Dermis microvascular lymphatic vessel endothelial cell (primary cell): ENCODE measurements at places on chromosomes 13 and 19.

DNA sequence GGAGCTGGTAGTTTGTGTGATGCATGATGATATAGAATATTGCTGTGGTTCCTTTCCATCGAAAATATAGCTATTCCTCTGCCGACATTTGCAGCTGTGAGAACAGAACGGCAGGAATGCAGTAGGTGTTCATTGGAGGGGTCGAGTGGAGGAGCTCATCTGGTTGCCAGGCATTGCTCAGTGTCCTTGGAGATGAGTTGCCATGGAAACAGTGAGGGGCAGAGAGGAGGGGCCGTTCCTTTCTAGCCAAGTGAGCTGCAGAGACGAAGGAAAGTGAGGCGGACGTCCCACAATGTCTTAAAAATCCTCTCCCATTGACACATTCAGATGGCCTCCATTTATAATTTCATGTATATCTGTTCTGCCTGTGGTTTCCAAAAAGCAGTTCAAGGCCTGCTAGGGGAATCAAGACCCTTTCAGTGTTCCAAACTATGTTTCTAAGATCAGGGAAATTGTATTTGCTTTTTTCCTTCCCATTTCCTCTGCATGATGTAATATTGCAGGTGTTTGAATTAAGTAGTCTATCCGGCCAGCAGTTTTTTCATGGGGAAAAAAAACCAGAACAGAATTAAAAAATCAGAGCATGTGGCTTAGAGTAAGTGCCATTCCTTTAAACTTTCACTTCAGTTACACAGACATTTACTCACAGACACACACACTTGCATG lies 41.2 kb upstream of the ZNF835 start:
- DNase-seq, result no peak

- no peak for DNase-seq
Observed at GRCh38 chr19:19538785-19539166, 711 bp downstream of the CILP2 start.

DNA sequence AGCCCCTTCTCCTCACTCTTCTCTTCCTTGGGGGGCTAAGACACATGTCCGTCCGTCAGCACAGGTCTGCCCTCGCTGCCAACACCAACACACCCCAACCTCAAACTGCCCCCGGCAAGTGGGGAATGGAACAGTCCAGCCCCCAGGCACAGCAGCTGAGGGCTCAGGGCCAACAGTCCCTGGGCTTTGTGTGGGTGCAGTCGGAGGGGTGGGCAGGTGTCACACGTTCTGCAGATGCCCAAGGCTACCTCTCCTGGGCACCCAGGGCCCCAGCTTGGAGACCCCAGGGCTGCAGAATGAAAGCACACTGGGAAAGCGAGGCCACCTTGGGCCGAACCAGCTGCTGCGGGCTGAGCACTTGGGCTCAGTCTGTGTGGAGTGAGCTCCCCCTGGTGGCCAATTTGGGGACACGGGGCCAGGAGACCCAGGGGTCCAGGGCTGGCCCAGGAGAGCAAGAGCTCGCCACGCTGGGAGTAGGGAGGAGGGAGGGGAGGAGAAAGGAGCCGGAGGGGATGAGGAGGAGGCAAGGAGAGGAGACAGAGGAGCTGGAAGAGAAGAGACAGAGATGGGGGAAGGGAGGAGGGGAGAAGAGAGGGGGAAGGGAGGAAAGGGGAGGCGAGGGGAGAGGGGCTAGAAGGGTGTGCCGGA lies 14.0 kb upstream of the ATP8B3 start:
- peak; percentile 61 for DNase-seq

GRCh38 chr19:18342090-18342632 lies 1.8 kb downstream of the PGPEP1 start:
- DNase-seq, result no peak

GRCh38 chr13:54563286-54563685 lies 1534.7 kb downstream of the OLFM4 start:
- DNase-seq, result no peak

DNA sequence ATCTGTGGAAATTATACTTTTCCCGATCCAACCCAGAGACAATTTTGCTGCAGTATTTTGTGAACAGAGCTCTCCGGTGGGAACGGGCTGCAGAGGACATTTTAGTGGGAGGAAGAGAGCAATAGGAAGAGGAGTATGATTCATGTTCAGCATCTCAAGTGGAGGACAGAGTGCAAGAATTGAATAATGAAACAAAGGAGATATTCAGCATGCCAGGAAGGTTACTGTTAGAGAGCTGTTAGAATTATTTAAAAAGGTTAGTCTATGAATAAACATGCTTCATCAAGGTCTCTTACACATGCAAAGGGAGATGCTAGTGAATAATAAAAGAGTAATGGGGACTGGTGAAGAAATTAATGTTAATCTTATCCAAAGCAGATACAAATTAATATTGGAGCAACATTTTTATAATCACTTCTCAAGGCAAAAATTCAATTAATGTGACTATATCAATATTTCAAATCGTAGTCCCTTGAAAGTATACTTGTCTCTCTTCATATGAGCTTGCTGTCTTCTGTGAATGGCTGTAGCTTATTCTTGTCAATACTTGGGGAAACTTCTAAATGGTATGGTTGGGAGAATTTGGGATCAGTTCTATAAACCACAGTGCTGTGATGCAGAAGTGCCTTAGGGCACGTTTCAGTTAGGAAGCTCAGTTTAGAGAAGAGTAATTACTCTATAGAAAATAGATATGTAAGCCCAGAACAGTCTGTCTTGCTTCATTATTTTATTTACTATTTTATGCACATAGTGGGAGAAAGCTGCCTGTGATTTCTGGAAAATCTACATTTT lies 1165.8 kb downstream of the OLFM4 start:
- no peak for DNase-seq

DNA sequence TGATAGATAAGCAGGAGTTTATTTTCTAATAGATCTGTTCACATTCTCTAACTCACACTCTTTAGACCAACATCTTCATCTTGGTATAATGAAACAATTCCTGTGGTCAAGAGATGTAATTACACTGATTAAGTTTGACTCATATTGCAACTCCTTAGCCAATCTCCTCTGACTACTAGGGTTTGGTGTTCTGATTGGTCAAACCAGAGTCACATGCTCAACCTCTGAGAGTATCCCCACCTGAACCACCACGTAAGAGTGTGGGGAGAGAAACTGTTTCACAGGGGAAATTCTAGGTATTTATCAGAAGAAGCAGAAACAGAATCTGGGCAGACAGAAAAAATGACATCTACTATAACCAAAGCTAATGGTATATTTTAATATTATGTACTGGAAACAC lies 42.4 kb downstream of the UQCRFS1 start:
- DNase-seq, result no peak

GRCh38 chr13:98768522-98768921 lies 16.1 kb upstream of the SLC15A1 start:
- no peak for DNase-seq

- DNase-seq, result no peak
Observed at GRCh38 chr19:14561847-14562351, 10.0 kb downstream of the NDUFB7 start.

- no peak for DNase-seq
Observed at GRCh38 chr19:4112367-4112766, 11.6 kb downstream of the MAP2K2 start.

- DNase-seq, result no peak
Observed at GRCh38 chr13:34589581-34589980, 352.5 kb upstream of the NBEA start.

GRCh38 chr19:35249146-35249847 lies 495 bp downstream of the LSR start:
- no peak for DNase-seq

- no peak for DNase-seq
Observed at GRCh38 chr19:46466536-46467196, 4.7 kb downstream of the PNMA8A start.

DNA sequence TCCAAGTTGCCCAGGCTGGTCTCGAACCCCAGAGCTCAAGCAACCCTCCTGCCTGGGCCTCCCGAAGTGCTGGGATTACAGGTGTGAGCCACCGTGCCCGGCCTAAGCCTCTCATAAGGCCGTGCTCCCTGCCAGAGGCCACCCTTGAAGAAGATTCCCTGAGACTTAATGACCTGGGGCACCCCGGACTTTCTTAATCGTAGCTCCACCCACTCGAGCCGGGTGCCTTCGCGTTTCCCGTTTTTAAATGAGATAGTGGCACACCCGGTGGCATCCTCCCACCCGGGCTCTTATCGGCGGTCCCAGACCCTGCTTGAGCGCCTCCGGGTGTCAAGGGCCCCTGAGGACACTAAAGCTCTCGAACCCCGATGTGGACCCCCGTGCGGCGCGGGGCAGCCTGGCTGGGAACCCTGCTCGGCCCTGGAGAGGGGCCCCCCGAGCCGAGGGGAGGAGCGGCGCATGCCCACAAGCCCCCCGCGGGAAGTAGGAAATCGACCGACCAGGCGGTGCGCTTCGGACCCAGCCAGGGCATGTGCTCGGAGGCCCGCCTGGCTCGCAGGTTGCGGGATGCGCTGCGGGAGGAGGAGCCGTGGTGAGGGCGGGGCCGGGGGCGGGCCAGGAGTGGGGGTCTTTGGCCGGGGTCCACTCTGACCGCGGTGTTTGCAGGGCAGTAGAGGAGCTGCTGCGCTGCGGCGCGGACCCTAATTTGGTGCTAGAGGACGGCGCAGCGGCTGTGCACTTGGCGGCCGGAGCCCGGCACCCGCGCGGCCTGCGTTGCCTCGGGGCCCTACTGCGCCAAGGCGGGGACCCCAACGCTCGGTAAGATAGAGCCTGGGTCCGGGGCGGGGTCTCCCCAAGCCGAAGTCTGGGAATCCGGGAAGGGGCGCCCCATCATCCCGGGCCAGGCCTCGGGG lies at the start of gene ANKLE1:
Gene ANKLE1, plus strand, starts transcription at position 511 of the 914 bp plus-strand sequence. Its CDS starts 20 bp downstream, at position 531.
- peak; percentile 36 for DNase-seq

- peak; percentile 40 for DNase-seq
Observed at GRCh38 chr13:37179645-37180044, 74.2 kb upstream of the CSNK1A1L start.

DNA sequence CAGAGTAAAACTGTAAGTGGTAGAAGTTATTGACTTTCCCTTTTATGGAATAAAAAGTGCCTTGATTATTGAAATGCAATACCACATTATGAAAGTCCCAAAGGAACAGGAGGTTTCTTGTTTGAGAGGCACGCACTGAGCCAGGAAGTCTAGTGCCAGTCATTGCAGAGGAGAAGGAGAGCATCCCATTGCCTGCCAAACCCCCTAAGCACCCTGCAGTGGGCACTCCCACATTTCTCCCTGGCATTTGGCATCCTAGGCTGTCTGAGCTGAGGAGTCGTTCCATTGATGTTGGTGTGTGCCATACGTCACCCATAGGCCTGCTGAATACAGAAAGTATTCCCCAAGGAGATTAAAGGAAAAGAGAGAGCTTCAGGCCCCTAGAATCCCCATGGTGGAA lies 85.7 kb upstream of the MBNL2 start:
- DNase-seq, result no peak

GRCh38 chr13:19117913-19118739 lies 63.5 kb downstream of the TUBA3C start:
- DNase-seq, result no peak

DNA sequence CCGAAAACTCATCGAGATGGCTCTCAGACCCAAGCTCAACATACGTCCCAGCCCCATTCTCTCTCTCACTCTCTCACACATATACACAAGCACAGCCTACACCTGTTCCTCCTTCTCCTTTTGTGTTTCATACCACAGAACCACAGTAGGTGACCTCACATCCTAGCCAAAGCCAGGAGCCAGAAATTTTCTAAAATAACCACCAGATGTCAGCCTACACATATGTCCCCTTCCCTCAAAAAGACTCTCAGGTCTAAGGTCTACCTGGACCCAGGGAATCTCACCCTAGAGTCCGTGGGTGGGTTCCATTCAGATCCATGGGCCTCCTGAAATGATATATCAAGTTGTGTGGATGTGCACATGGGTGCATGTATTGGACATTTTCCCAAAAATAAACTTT lies 104.2 kb upstream of the IPO5 start:
- no peak for DNase-seq

DNA sequence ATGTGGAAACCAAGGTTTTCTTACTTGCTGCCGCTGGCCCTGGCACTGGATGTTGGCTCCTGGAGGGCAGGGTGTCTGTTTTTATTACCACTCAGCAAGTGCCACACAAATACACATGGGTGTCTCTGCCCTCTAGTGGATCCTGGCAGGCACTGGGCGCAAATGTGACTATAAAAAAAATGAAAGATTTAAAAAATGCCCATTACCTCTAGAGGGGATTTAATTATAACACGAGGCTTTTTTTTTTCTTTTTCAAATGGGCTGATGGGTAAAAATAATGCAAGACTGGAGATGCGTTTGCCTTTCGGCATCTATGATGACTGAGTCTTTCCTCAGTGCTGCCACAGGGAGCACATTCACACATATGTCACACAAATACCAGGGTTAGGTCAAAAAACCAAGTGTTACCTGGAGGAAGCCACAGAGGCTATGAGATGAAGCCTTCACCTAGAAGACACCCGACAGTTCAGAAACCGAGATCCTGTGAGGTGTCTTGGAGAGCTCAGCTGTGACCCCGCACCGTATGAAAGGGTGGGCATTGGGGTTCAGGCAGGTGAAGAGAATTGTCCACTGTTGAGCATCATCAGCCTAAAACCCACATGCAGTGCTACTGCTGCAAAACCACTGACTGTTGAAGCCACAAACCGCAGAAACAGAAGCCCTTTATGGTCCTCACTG lies 25.7 kb downstream of the CHAMP1 start:
- peak; percentile 31 for DNase-seq

DNA sequence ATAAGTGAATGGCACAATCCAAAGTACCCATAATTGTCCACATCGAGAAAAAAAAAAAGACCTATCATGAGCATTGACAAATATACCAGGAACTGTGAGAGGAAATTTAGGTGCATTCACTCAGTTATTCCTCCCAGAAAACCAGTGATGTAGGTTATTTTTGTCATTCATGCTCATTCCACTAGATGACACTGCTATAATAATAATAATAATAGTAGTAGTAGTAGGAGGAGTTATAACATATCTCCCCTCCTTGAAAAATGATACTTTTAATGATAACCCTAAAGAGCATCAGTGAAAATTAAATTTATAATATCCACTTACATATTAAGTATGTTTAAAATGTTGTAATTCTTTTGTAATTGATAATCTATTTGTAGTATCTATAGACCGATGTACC lies 463.9 kb upstream of the MIR17HG start:
- no peak for DNase-seq

DNA sequence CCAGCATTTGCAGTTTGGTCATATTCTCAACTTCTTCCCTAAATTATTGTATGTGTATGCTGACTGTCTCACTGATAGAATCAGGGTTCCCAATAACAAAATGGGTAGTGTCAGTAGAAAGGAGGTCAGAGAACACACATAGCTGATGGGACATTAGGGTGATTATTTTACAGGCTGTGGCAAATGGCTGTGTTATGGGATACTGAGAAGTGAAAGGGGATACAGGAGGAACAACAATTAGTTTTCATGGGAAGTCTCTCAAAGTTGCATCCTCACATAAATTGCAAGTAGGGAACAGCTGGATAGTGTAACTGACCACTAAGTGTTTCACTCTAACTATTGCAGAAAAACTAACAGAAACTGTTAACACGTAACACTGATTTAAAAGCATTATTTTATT lies 1199.3 kb downstream of the PCDH17 start:
- no peak for DNase-seq

GRCh38 chr13:62760724-62761123 lies 1345.1 kb upstream of the PCDH20 start:
- no peak for DNase-seq
